Fibroblast of pulmonary artery (primary cell): ENCODE measurements at places on chromosomes 3 and 15.

DNA sequence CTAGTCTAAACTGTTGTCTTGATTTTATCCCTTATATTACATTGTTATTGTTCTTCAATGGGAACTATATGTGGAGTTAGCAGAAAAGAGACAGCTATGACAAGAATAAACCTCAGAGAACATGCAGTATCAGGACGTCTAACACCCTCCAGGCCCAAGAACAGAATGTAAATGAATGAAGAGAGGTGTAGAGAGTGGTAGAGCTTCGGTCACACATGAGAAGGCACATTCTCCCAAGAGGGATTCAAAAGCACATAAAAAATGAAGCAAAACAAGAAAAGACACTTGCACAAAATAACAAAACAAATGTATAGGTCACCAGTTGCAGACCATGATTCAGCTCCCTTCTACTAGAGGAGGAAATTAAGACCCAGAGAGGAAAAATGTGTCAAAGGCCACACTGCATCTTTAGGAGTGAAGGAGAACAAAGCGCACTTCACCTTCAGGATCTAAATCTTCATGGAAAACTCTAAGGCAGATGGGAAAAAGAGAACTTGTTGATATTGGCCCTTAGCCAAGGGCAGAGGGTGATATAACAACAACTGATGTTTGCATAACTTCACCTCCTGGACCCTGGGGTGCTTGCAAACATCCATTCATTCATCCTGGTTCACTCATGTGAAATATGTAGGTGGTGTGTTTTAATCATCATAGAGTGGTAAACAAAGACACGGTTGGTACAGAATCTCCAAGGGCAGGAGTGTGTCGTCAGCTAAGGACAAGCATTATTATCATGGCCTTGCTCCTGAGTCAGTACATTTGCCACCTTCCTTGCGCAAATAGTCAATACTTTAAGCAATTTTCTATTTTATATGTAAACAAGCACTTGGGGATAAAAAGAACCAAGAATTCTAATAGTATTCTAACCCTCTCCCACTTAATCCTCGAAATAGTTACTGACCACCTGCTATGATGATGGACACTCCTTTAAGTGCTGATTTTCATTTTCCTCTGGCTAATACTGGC, 8.8 kb downstream of the NEK10 start:
- peak; percentile 43 for DNase-seq

DNA sequence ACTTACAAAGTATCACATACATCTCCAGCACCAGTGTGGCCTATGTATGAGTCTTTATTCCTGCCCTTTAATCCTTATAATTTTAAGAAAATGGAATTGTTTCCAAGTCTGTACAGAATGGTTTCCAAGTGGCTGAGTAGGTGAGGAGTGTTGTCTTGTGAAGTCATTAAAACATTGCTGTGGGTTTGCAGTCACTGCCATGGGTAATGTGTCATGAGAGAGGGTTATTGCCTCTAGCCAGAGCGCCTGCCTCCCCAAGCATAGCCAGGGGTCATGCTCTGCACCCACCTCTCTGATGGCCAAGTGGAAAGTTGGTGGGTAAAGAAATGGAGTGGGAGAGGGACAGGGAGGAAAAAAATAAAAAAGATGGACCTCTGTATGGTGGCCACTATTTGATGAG, 25.3 kb downstream of the TRAK1 start:
- no peak for DNase-seq

GRCh38 chr3:57727106-57727505, 29.0 kb upstream of the SLMAP start:
- DNase-seq: no peak

GRCh38 chr3:110974902-110975301, 96.7 kb upstream of the NECTIN3 start:
- DNase-seq: no peak
